ENCODE measurements at places on chromosomes 7 and 10.

GRCh38 chr10:80281292-80281691 lies 8.2 kb downstream of the MAT1A start:
- DNase-seq = no peak

GRCh38 chr7:154568346-154568745 lies 434.6 kb downstream of the PAXIP1 start:
- no peak for DNase-seq

DNA sequence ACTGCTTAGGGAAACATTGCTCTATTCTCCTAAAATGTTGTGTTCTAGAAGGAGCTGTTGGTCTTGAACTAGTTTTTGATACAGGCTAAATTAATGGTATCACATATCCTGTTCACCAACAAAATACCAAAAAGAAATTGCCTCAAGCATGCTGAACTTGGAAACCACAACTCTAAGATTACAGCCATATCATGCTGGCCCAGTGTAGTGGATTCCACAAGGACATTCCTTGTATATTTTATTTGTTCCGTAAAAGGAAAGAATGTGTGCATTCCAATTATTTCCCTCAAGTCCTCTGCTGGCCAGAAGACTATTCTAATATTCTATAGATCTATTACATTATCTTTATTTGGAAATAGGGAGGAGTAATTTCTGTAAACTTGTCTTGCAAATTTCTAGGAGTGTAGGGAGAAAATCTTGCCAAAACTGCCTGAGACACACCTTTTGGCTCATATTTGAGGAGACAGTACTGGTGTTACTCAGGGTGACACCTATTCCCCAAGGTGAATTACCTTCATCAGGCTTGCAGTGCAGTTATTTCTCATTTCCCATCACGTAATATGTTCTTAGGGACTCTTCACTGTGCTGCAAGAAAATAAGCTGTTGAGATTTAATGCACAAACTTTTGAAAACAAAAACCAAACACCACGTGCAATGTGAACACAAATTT lies 1.9 kb upstream of the NEBL start:
- DNase-seq = no peak

- no peak for DNase-seq
Measured at GRCh38 chr7:44258423-44258760, 57.6 kb downstream of the YKT6 start.

DNA sequence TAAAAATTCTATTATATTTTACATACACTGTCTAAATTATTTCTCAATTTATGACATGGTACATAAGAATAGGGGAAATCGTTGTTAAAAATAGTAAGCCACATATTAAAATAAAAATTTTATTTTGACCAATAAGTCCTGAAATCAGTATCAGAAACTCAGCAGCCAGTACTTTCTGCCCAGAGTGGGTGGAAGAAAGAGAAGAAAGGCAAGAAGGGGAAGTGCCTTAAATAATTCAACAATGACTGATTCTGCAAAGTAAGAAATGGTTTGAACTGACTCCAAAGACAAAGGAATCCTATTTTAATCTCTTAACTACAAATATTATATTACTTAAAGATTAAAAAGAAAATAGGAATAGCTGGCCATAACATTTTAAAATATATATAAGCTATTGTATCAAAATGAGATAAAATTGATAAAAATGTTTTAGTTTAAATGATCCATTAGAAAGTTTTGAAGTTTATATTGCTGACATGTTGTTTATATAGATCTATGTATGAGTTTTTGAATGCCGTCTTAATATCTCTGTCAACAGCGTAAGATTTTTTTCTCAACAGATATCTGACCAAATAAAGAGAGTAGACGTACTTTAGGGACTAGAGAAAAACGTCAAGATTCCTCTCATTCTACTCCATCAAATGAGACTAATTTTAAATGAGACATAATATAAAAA lies 30.2 kb upstream of the NRCAM start:
- DNase-seq = no peak

DNA sequence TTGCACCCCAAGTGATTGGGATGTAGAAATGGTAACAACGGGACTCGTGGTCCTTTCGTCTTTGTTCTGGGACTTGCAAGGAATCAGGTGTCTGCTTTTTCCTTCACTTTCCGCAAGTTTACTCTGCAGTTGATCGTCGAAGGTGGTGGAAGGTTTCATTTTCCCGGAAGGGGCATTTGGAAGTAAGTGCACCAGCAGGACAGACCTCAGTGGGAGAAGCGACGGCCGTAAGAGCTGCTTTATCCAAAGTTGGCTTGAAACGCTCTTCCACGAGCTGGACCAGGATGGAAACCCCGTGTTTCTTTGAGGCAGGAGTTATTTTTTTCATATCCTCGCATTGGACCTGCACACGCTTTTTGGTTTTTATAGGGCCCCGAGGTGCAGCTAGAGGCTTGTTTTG lies 1.2 kb downstream of the BRI3 start:
- DNase-seq = no peak

All from nucleus accumbens (tissue), 56 donors.